ENCODE measurements at places on chromosomes 3 and 15. TPM values are rescaled to one million over a fixed set of nuclear protein-coding genes. Genes with fewer than 3 reads are reported as not detected.

- DNase-seq = peak; percentile 56
Measured at GRCh38 chr3:155553780-155554179, 191.1 kb downstream of the PLCH1 start.

Gene IGF2BP2
- 0.09 TPM for total RNA-seq

DNA sequence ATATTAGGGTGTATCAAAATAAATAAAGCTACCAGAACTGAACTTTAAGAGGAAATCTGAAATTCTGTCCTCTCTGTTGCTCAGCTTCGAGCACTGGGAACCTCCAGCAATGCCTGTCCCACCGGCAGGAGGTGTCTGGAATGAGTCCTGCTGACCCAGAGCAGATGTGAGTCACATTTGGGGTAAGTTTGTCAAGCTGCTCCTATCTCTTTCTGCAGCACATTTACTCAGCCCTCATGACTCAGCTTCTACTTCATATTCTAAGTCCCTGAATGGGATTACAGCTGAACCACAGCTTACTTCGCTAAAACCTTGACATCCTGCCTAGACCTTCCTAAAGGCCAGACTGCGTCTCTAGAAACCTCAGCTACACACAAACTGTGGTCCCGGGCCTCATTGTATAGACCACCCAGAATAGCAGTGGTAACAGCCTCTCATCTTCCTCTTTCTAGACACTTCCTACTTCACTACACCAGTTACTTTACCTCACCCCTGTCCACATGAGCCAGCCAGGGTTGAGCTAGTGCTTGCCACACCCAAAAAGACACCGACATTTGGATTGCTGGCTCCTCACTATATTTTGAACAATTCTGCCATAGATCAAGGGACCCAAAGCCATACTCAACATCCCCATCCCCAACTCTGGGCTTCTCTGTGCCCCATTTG, 109.6 kb upstream of the TMCO5A start:
- no peak for DNase-seq

DNA sequence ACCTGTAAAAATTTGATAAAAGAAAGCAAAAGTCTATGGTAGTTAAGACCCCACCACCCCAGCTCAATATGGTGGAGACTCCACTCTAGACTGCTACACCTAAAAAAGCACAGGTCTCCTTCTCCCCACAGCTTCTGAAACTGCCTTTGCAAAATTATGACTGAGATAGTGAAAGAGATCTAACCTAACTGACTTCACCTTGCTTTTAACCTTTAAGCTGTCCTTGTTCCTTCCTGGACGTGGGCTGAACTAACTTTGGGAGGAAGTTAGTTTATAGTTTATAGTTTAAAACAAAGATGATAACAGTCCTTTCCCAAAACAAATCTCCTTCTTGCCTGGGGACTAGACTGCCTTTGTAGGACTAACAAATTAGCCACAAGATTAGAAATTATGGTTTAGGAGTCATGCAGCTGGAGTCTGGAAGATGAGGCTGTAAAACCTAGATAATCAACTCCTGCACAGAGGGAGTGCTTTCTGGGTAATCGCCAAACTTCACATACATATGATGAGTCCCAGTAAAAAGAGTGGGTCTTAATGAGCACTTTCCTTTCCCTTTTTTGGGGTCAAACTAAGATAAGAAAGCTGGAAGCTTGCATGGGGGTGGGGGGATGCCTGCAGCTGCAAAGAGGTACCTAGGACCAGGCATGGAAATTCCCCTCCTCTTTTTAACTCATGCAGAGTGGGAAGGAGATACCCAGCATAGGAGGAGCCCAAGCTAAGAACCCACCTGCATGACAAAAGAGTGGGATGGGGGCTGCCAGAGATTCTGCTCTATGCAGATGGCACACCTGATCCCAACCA, 17.5 kb downstream of the CCR8 start:
- no peak for DNase-seq
